Posterior cingulate gyrus (tissue), 11 donors: ENCODE measurements at places on chromosomes 16 and 17.

DNA sequence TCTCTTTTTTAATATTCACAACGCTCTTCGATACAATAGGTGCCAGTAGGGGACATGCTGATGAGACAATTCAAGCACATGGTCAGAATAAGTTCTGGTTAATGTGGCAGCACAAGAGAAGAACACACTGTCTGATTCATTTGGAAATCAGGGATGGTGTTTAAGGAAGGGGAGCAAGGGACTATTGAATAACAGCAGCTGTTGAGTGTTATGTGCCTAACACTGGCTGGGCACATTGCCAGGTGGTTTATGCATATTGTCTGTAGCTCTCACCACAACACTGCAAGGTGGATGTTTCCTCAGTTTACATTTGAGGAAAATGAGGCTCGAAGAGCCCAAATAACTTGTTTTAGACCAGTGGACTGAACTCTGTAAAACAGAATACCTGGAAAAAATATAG lies 44.2 kb downstream of the LYRM9 start:
- no peak for DNase-seq

DNA sequence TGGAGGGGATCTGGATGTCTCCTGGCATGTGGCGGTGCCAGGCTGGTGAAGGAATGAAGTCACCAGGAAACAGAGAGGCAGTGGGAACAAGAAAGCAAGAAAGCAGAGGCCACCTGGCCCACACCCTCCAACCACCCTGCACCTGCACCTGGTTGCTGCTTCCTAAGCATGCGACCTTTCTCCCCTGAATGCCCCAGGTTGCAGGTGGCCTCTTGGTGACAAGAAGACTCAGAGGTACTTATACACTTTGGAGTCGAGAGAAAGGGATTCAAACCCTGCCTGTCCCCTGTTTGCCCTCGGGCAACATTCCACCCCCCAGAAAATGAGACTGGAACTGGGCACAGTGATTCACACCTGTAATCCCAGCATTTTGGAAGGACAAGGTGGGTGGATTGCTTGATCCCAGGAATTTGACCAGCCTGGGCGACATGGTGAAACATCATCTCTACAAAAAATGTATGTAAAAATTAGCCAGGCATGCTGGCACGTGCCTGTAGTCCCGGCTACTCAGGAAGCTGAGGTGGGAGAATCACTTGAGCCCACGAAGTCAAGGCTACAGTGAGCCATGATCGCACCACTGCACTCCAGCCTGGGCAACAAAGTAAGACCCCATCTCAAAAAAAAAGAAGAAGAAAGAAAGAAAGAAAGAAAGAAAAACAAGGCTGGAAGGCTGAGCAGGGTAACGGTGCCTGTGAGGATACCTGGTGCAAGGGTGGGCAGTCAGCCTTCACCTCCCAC lies 34.6 kb upstream of the TNRC6C start:
- no peak for DNase-seq

DNA sequence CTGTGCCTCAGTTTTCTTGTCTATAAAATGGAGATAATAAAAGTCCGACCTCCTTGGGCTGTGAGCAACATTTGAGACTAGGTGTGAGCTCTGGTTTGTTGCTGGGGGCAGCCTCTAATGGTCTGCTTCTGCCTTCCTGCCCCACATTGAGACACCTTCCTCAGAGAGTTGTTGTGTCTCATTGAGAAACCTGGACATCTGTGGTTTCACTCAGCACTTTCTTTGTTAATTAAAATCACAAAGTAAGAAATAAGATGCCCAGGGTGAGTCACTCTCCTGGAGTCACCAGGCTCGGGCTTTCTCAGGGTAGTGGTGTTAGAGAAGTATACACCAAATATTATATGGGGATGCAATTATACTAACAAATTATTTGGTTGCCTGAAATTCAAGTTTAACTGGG lies 389.2 kb upstream of the SALL1 start:
- no peak for DNase-seq

GRCh38 chr16:22670551-22671041 lies 143.4 kb upstream of the HS3ST2 start:
- DNase-seq: peak; percentile 89

GRCh38 chr17:61140081-61140786 lies 259.4 kb upstream of the TBX2 start:
- no peak for DNase-seq

DNA sequence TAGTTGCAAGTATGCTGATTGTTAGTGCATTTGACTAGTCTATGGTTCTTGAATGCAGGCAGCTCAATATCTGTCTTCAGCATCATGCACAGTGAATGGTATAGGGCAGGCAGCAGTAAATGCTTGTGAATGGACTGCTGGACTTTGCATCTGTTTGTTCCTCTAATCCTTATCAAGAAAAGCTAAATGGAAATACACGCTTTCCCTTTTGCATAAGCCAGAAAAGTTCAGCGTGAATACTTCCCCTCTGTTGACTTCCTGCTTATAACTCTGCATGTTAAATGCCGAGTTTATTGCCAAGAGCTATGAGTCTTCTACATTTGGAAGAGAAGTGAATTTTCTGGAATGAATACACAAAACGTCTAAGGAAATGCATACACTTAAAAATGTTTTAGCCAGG lies 127.9 kb upstream of the CPHXL start:
- DNase-seq: no peak

GRCh38 chr17:63983320-63983719 lies 10.6 kb upstream of the SCN4A start:
- DNase-seq: no peak

DNA sequence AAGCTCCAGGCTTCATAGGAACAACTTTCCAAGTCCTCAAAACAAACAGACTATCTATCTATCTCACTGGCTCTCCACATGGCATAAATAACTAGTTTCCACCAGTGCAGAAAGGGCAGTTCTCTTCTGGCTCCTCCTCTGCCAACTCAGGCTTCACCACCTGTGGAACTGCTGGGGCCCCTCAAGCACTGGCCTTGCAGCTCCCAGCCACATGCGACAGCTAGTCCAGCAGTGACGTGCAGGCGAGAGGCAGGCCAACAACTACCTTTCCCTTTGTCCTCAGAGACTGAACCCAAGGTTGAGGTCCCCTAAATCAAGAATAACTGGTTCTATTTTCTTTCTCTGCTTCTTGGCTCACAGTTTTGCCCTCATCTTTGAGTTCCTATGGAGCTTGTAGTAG lies 137.6 kb downstream of the AATF start:
- DNase-seq: no peak

- DNase-seq: no peak
Observed at GRCh38 chr17:32927201-32927723, 691 bp upstream of the TMEM98 start.

GRCh38 chr16:6428861-6429260 lies 903.8 kb upstream of the RBFOX1 start:
- no peak for DNase-seq

- DNase-seq: peak; percentile 8
Observed at GRCh38 chr16:81590714-81591544, 146.3 kb downstream of the CMIP start.

- DNase-seq: no peak
Observed at GRCh38 chr16:52271088-52271750, 275.7 kb downstream of the TOX3 start.

GRCh38 chr17:28426081-28426519 lies 20.1 kb upstream of the SLC46A1 start:
- DNase-seq: no peak

GRCh38 chr16:31157136-31157535 lies 7.3 kb upstream of the PRSS36 start:
- no peak for DNase-seq

DNA sequence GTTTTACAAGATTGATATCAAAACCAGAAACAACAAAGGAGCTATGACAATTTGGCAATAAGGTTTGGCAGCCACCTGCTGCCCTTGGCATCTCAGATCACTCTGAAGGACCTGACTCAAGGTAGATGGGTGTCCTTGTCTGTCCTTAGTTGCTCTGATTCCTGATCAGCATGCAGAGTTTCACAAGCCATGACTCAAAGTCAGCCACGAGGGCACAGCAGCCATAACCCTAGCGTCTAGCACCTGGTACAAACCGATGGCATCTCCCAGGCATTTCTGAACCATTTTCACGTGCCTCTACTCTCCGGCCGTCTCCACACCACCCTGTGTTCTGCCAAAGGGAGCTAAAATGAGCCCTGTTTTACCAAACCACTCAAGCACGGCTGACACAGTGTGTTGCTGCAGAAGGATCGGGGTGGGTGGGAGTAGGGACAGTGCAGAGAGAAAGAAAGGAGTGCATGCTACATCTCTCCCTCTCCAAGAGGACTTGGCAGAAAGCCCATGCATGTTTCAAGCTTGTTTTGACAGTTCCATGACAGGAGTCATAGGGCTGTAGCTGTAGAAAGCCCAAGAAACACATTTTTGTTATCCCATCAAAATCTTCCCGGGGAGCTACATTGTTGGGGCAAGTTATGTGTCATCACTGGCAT lies 297.3 kb downstream of the ABCC12 start:
- DNase-seq: no peak

GRCh38 chr17:71427801-71428200 lies 693.0 kb upstream of the SOX9 start:
- no peak for DNase-seq

DNA sequence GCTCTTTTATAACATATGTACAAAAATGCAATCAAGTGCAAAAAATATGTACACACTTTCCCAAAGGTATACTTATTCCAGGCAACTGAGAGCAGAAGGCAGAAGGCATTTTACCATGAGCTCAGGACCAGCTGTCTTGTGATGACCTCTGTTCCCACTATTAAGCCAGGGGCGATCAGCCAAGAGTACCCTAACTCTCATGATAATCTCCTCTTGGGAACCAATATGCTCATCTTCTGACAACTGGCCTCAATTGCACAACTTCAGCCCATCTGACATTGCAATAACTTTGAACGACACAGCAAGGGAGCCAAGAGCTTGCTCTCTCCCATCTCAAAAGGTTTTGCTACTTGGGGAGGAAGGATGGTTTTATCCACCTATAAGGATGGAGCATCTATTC lies 471.9 kb downstream of the HS3ST3B1 start:
- no peak for DNase-seq

DNA sequence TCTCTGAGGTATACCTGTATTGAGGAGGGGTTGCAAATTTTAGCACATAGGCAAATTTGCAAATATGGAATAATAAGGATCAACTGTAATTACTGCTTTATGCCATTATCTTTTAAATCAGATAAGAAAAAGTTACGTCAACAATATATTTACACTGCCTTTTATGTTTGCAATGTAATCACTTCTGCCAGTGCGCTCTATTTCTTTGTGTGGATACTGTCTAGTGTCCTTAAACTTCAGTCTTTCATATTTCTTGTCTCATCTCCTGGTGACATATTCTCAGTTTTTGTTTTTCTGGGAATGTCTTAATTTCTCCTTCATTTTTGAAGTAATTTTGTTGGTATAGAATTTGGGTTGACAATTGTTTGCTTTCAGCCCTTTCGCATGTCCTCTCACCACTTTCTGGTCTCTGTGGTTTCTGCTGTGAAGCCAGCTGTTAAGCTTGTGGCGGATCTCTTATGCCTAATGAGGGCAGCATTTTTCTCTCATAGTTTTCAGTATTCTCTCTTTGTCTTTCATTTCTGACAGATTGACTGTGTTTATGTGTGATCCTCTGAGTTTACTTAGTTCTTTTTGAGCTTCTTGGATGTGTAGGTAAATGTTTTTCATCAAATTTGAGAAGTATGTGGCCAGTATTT lies 37.6 kb upstream of the ABCC11 start:
- DNase-seq: no peak

DNA sequence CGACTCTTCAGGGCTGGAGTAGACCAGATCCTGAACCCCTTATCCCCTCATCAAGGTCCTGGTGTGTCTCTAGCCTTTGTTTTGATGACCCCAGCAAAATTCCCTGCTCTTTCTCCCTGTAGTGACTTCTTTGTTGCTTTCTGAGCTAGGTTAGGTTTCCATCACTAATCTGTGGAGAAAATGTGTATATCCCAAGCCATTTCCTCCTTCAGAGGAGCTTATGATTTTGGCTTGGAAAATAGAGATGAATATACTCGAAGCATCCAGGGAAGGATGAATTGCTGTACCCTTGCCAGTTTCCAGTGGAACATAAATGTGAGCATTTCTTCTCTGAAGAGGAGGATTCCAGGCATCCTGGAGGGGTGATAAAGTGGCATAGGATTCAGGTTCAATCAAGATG lies 55.8 kb downstream of the KSR1 start:
- DNase-seq: no peak

GRCh38 chr17:2609091-2609490 lies 15.6 kb downstream of the PAFAH1B1 start:
- DNase-seq: no peak

GRCh38 chr17:11996722-11997146 lies 541 bp downstream of the ZNF18 start:
- DNase-seq: peak; percentile 36

DNA sequence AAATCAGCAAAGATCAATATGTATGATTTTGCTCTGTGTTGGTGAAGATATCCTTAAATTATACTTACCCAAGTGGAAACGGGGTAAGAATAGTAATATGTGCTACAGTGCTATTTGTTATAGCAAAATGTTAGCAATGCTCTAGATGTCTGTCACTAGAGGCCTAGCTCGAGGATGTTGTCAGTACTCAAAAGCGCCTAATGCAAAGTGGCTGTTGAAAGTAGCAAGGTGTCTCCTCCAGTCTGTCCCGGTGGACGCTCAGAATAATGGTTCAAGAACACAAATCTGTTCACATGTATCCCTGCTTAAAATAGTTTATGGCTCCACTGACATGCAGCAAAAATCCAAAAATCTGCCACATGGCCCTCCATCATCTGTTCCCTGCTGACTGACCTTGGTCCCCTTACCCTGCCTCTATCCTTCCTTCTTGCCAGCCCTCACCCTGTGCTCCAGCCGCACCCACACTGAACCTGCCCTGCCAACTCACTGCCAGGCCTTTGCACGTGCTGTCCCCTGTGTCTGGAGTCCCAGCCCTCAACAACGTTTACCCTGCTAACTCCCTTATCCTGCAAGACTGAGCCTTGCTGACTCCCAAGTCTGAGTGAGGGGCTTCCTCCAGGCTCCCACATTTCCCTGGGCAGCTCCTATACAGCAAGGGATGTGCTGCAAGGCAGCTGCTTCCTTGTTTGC lies 9.6 kb upstream of the RNF112 start:
- DNase-seq: no peak

DNA sequence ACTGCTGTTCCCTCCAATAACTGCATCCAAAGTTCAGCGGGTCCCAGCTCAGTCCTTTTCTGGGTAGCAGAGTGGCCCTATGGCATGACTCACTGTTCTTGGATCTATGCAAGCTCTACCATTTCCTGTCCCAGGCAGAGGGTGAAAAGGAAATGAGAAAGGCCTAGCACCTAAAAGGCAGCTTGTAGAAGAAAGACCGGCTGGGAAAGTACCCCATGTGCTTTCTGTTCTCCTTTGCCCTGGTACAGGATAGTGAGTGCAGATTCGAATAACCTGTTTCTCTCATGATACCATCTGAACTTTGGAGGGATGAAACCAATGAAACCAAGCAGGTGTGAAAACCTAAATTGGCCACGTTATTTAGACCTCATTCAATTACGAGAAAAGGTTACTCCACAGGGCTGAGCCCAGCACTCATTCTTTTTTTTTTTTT lies 12.7 kb upstream of the HASPIN start:
- no peak for DNase-seq

DNA sequence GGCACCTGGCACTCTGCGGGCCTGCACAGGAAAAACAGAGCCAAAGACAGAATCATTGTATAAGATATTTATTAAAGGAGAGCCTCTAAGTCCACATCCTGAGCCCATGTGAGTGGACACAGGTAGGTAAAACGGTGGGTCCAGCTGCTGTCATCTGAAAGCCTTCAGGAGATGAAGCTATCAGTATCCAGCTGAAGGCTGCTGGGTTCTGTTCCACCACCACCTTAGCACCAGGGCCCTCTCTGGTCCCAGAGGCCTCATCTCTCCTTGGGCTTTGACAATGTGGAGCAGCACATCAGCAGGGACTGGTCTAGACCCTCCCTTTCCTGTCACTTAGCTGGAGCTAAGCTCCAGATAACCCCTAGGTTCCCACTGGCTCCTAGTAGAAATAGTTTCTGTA lies 7.3 kb downstream of the TMEM106A start:
- peak; percentile 50 for DNase-seq
